H7 (cell line): ENCODE measurements at places on chromosomes 6 and 20. TPM values are rescaled to one million over a fixed set of nuclear protein-coding genes. Genes with fewer than 3 reads are reported as not detected.

GRCh38 chr6:104682722-104683643 is 176.7 kb downstream of the HACE1 start:
- DNase-seq: peak; percentile 47

Gene KCNK5
- total RNA-seq: 23.8 and 30.1 TPM in 2 replicates

Gene SLC35A1
- total RNA-seq: 6.2 and 10.5 TPM in 2 replicates

GRCh38 chr20:24236963-24237362 is 232.5 kb upstream of the SYNDIG1 start:
- no peak for DNase-seq

- no peak for DNase-seq
Measured at GRCh38 chr6:123575188-123575587, 61.6 kb downstream of the TRDN start.

GRCh38 chr6:10587656-10588406 is 66.7 kb downstream of the GCNT2 start:
- no peak for DNase-seq

Gene PRKN
- 0.26 and 0.90 TPM in 2 replicates for total RNA-seq

DNA sequence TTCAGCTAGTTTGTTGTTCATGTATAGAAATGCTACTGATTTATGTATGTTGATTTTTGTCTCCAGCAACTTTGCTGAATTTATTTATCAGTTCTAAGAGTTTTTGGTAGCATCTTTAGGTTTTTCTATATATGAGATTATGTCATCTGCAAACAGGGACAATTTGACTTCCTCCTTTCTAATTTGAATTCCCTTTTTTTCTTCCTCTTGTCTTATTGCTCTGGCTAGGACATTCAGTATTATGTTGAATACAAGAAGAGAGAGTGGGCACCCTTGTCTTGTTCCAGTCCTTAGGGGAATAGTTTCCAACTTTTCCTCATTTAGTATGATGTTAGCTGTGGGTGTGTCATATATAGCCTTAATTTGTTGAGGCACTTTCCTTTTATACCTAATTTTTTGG is 58.2 kb downstream of the CDH26 start:
- no peak for DNase-seq

DNA sequence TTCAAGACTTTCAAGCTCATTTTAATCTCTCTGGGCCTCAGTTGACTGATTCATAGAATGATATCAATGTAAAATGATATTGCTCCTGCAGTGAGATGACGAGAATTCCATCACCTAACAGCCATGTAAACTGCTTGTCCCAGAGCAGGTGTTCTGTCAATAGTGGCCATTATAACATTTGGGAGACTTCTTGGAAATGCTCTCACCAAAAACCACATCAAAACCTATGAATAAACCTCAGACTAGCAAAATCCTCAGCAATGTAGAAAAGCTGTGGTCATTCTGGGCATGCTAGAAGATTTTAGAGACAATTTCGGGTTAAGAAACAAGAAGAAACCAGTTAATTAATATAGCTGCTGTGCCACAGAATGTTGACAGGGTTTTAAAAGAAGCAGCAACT is 225.4 kb downstream of the FRK start:
- no peak for DNase-seq

DNA sequence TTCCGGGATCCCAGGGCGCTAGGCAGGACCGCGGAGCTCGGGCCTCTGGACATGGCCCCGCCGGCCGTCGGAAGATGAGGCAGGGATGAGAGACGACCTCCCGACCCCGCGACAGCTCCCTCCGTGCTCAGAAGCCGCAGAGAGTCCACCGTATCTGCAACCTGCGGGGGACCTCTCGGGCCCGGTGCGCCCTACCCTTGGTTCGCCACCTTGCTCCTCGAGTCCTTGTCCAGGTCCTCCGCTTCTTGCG is 301 bp downstream of the PPP1R3D start:
- no peak for DNase-seq

Gene ARMH2
- total RNA-seq: not detected in 2 replicates

- DNase-seq: no peak
Measured at GRCh38 chr6:55998576-55998975, 123.2 kb upstream of the BMP5 start.

Gene TXLNB
- total RNA-seq: not detected in 2 replicates

DNA sequence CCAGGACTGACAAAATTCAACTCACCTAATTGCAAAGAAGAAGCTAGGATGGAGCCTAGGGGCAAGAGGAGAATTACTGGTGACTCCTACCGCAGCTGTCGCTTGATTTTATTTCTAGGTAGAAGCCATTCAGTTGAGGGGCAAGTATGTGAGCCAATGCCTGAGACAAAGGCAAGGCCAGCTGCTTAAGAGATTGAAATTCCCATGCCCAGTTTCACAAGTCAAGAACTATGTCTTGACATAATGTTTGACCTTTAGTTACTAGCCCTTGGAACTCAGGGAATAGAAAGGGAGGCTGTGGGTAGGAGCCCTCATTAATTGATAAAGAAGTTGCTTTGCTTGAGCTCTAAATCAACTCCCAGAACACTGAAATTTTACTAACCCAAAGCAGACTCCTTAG is 54.0 kb downstream of the GPR63 start:
- no peak for DNase-seq
